ENCODE measurements at places on chromosomes 2 and 18.

DNA sequence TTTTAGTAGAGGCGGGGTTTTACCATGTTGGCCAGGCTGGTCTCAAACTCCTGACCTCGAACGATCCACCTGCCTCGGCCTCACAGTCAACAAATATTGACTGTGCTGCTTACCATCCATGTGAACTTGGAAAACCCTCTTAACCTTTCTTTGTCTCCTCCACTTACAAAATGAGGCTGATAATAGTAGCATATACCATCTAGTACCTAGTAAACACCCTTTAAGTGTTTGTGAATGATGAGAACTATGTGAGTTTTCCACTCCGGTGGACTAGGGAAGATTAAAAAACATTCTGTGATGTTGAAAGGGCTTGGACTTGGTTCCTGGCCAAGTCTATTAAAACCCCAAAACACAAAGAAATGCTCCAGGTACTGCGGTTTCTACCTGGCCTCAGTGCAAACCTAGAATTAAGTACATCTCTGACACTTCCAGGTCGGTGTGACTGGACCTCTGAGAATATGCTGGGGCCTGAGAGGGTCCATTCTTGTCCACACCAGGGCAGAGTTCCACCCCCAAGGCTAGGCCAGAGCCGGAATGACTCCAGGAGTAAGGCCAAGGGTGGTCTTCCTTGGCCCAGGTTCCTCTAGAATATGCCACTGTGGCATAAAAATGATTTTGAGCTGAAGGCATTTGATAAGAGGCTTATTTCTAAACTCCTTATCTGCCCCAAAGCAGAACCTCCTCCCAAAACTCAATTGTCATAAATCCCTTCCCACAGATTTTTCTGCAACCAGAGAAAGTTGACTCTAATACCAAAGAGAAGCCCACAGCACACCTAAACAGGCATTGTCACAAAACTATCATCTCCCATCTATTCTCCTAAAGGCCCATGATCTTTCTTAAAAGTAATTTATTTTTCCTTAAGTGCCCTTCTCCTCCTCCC lies 217.5 kb downstream of the TGIF1 start:
- no peak for DNase-seq

DNA sequence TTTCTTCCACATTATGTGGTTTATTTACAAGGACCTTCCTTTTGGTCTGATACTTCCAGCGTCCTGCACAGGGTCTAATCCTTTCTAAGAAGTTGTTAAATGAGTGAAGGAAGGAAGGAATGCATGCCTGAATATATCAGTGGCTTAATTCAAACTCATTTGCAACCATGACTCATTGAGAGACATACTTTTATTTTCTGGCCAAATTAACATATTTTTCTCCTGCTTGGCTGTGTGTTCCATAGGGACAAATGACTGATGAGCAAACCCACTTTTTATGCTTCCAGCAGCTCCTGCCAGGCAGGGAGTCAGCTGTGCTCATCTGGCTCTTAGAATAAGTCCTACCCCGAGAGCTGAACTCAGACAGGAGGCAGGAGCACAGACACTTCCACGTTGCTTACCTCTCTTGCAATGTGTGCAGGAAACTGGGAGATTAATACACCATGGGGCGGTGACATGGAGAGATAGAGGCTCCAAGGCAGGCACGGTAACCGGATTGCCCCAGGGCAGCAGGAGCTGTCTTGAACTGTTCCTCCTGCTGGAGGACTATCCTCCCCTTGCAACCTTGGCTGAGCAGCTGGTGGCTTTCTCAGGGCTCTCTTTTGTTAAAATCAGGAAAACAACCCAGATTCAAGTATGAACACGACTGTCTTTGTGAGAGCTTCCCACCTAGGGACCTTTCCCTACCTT lies 667.5 kb upstream of the HS6ST1 start:
- DNase-seq = no peak

- no peak for DNase-seq
Measured at GRCh38 chr2:13481201-13481600, 764.5 kb downstream of the TRIB2 start.

DNA sequence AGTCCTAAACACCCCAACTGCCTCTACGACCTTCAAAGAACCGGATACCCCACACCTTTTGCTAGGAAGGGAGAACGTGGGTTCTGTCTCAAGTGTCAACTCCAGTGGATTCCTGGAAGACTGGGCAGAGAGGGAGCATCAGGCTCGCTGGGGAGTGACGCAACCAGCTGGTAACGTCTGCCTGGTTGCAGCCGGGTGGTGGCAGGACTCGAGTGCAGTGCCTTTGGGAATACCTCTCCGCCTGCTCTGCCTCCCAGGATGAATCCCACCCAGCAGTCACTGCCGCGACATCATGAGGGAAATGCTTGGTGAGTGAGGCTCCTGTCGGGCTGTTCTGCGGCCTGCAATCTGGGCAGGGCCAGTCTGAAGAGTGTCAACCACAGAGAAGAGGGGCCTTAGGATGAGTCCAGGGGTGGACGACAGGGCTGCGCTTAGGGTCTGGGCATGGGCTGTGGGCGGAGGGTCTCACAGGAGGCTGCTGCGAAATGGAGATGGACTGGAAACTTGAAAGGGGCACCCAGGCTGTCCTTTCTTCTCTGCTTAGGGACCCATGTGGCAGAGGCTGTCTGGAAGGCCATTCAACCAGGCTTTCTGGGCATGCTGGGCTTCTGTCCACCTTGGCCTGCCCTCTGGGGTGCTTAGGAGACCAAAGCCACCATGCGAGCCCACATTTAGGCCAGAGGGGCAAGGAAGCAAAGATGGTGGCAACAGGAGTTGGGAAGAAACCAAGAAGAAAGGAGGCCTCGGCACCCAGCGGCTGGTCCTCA lies 12.9 kb downstream of the GPR17 start:
- DNase-seq = no peak

DNA sequence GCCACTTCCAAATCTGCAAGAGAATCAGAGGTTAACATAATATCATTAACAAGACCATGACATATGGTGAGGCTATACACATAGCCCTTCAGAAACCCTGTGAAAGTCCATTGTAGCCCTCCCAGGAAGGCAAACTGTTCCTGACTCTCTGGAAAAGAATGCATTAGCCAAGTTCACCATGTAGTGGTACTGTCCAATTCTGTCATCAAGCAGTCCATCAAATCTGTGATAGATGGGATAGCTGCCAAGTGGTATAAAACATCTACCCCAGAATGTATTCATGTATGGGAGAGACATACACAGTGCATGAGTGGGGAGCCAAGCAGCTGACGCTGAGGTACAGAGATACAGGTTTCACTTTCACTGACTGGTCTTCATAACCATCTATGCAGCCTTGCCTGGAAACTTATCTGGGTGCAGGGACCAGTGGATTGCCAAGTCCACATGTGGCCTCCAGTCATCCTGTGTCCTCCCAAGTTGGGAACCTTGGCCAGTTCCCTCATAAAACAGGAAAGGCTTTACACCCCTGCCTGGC lies 281.1 kb downstream of the MBD2 start:
- no peak for DNase-seq

- DNase-seq = no peak
Measured at GRCh38 chr2:108916796-108917421, 72.1 kb downstream of the EDAR start.

DNA sequence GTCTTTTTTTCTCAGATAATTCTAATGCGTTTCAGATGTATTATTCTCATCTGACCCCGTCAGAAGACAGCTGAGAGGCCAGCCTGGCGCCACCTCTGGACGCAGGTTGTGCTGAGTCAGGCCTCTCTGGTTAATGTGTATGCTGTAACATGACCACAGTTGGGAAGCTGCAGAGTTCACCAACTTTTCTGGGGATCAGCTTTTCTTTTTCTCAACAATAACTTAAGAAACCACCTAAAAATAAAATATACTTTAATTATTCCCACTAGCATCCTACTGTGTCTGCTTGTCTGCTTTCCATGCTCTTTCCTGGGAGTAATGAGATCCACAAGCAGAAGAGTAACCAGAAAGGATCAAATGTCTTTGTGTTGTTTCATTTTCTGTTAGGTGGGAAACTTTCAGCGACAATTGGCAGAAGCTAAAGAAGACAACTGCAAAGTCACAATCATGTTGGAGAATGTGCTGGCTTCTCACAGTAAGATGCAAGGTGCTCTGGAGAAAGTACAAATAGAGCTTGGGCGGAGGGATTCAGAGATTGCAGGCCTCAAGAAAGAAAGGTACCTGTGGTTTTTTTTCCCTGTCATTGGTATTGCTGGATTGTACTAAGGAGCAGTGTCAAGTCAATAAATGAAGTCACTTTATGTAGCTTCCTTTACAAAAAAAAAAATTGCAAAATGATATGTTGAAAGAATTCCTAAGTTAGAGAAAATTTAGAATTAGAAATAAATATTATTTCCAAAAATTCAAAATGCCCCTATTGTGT lies 79.8 kb downstream of the CCDC150 start:
- no peak for DNase-seq

GRCh38 chr18:79643054-79643984 lies 36.3 kb upstream of the CTDP1 start:
- no peak for DNase-seq

GRCh38 chr2:197356136-197356535 lies 45.6 kb upstream of the ANKRD44 start:
- no peak for DNase-seq

DNA sequence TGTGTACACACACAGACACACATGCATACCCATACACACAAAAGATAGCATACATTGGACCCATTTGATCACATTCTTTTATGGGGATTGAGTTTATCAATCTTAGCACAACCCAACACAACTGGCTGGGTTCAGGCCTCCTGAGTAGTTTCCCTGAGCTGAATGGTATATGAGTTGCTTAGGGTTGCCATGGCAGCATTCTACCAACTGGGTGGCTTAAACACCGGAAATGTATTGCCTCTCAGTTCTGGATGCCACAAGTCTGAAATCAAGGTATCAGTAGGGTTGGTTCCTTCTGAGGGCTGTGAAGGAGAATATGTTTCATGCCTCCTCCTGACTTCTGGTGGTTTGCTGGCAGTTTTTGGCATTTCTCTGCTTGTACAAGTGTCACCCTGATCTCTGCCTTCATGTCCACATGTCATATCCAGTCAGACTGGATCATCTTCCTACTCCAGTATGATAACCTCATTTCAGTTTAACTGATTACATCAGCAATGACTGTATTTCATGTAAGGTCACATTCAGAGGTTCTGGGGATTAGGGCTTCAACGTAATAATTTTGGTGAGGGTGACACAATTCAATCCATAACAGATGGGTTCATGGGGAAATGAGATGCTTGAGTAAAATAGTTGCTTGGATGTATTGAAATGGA lies 212.7 kb downstream of the KCNE4 start:
- DNase-seq = no peak

DNA sequence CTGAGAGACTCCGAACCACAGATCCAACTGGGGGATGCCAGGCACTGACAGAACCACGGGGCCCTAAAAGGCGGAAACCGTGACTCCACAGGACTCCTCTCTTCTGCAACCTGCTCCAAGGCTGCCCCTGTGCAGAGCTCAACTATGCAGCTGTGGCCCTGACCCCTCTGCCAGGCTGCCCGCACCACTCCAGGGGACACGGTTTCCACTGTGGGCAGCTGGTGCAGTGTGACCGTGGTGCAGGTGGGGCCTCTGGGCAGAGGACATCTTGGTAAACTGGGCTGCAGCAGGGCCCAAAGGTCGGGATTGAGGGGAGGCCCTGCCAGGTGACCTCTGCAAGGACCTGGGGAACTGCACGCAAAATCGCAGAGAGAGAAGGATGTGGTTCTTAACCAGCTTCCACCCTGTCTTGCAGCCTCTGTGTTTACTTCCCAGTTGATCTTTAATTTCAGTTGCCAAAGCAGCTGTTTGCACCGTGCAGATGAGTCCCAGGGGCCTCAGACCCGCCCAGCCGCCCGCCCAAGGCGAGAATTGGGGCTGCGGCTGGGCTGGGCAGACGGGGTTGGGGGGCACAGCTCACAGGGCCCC lies 104.6 kb upstream of the CTDP1 start:
- no peak for DNase-seq

GRCh38 chr2:217795706-217796465 lies 206.9 kb downstream of the TNS1 start:
- DNase-seq = no peak

All from GDM1 (cell line).